ENCODE measurements at places on chromosomes 3 and 15.

DNA sequence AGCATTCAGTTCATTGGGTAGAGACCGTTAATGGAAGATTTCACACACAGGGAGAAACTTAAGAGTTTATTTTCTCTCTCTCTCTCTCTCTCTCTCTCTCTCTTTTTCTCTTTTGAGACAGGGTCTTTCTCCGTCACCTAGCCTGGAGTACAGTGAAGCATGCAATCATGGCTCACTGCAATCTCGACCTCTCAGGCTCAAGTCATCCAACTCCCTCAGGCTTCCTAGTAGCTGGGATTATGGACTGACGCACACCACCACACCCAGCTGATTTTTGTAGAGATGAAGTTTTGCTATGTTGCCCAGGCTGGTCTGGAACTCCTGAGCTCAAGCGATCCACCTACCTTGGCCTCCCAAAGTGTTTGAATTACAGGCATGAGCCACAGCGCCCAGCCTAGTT is 1.6 kb downstream of the WDR72 start:
- DNase-seq: no peak

GRCh38 chr15:65651831-65652749 is 30.4 kb downstream of the SLC24A1 start:
- no peak for DNase-seq

GRCh38 chr3:148343416-148343815 is 354.3 kb upstream of the AGTR1 start:
- DNase-seq: no peak

- DNase-seq: no peak
Observed at GRCh38 chr3:159273608-159274007, 471.8 kb downstream of the MFSD1 start.

DNA sequence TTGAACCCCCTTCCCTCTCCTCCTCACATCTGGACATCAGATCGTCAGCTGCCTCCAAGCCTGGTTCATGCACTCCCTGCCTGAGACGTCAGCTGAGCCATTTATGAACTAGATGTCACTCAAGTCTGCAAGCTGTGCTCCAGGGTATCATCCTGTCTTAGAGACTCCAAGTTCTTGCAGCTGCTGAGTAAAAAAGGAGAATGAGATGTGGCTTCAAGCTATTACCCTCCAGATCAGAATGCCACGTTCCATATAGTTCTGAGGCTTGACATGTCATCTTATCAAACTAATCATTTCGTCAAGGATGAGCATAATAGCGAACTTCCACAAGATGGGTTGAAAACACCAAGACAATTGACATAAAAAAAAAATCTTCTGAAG is 766.3 kb downstream of the TBL1XR1 start:
- DNase-seq: no peak

GRCh38 chr3:171950373-171950772 is 89.0 kb upstream of the FNDC3B start:
- peak; percentile 19 for DNase-seq

- DNase-seq: no peak
Observed at GRCh38 chr3:194357681-194358080, 6.6 kb upstream of the CPN2 start.

DNA sequence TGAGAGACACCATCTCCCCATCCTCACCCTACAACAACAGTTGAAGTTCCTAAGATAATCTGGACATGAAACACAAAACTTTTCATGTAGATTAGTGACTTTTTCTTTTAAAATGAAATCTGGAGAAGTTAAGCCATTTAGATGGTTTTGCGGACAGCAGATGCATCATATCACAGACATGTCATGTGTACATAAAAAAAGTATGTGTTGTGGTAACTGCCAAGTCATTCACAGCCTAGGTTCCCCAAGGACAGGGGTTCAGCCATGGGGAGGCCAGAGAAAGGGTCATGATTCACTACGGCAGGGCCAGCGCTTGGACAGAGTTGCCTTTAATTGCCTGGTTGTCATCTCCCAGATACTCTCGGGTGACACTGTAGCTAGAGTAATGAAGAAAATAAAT is 163.2 kb downstream of the PDZRN3 start:
- DNase-seq: no peak

DNA sequence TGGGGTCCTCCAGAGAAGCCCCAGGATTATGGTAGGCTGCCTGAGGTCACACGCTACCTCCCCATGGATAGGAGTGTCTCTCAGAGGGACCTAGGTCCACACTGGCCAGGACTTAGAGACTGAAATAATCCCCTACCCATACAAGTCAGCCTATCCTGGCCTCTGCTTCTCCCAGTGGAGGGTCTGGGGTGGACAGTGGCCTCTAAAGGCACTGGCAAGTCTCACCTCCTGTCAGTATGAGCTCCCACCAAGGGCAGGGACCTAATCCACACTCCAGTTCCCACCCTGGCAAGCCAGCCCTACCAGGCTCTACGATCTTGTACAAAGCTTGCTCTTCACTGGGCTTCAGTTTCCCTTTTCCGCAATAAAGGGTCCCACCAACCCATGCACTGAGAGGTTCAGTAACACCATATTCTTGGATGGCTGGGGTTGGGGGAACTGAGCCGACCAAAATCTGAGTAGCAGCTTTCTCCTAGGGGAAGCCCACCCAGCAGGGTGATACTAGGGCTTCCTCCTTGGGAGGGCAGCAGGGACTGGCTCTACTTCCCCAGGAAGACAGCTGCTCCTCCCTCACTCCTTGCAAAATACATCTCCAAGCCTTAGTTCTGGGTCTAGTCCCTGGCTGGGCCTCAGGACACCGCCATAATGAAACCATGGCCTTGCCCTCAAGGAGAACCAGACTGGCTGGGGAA is 2.4 kb downstream of the CISH start:
- DNase-seq: no peak

DNA sequence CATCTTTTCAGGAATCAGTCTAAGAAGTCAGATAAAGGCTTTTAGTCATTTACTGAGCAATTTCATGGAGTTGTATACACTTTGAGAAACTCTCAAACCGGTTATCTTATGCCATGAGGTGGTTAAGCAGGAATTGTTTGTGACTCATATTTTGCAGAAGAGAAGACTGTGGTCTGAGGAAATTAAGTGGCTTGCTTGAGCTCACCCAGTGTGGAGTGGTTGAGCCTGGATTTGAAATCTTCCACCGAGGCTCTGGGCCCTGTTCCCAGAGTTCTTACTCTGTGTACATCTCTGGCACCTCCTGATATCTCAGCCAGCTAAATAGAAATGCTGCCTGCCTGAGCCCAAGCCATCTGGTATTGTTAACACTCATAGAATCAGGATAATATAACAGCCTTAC is 37.8 kb upstream of the BCL6 start:
- DNase-seq: peak; percentile 85

DNA sequence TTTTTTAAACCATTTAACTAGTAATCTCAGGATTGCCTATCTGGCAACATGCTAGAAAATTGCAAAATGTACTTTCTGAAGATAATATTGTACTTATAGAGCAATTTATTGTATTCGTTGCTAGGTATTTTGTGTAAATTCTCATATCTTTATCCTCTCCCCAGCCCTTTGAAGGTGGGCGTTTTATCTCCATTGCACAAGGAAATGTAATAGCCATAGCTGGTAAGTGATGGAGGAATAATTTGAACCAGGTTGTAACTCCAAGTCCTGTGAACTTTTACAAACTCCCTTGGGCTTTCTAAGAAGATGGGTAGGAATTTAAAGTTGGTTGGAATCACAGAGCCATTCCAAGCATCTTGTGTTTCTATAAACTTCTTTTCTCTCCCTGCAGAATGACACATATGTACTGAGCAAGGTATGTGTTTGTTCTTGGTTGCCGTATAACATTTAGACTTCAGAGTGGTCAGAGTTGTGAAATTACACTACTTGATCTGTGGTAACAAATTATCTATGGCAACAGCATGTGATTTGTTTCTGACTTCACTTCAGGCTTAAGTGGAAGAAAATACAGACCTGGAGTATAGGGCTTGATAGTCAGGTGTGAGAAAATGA is 170.9 kb downstream of the AKAP13 start:
- no peak for DNase-seq

DNA sequence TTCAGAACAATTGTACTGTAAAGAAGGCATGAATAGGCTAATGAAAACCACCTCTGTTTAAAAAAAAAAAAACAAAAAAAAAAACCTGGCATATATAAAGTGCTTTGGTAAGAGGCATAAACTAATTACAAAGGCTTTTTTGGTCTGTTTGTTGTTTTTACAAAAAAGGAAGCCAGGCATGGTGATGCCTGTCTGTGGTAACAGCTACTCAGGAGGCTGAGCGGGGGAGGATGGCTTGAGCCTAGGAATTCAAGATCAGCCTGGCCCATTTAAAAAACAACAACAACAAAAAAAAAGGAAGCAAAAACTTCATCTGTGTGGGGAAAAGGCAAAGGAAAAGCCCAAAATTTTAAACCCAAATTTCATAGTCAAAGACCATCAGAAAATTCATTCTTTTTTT is 47.0 kb downstream of the OSBPL10 start:
- no peak for DNase-seq

GRCh38 chr3:50567386-50568167 is at the start of gene C3orf18:
Gene C3orf18, minus strand, starts transcription at chr3:50567747. Its CDS starts 2,048 bp downstream, at chr3:50565699.
- DNase-seq: peak; percentile 4

GRCh38 chr15:97234851-97235610 is 725.5 kb upstream of the ARRDC4 start:
- DNase-seq: peak; percentile 42

DNA sequence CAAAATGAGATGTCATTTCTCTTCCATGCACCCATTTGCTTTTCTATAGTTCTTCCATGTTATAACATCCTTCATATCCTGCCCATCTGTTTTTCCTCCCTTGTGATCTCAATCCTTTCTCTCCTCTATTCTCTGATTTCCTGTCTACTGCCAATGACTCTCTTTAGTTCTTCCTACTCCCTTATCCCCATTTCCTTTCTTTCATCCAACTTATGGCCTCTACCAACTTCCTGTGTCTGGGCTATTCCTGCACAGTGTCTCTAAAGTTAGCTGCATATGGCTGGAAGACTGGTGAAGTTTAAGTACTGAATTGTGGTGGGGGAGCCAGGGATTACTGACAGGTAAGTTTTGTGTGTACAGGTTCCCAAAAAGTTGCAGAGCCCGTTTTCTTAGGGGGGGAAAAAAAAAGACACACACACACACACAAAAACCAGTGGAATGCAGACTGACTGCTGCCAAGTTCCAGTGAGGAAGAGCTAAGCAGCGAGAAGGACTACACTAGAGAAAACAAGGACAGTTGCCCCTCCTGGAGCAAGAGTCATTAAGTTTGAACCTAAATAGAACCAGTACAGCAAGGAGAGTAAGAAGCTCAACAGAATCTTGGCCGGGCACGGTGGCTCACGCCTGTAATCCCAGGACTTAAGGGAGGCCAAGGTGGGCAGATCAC is 28.8 kb downstream of the XRN1 start:
- DNase-seq: no peak

DNA sequence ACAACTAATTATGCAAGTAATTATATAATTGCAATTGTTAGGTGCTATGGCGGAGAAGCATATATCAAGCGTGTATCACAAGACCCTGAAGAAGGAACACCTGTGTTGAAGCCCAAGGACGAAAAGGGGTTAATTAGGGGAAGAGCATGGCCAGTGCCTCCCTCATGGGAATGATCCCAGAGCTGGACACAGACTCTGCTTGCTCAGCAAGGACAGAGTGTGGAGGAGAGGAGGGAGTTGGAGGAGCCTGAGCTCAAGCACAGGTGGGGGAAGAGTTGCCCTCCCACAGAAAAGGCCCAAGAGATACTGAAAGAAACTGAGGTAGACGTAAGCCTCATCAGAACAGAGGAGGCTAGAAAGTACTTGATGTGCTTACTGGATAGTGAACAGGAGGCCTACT is 423.7 kb downstream of the EPHB1 start:
- DNase-seq: no peak

DNA sequence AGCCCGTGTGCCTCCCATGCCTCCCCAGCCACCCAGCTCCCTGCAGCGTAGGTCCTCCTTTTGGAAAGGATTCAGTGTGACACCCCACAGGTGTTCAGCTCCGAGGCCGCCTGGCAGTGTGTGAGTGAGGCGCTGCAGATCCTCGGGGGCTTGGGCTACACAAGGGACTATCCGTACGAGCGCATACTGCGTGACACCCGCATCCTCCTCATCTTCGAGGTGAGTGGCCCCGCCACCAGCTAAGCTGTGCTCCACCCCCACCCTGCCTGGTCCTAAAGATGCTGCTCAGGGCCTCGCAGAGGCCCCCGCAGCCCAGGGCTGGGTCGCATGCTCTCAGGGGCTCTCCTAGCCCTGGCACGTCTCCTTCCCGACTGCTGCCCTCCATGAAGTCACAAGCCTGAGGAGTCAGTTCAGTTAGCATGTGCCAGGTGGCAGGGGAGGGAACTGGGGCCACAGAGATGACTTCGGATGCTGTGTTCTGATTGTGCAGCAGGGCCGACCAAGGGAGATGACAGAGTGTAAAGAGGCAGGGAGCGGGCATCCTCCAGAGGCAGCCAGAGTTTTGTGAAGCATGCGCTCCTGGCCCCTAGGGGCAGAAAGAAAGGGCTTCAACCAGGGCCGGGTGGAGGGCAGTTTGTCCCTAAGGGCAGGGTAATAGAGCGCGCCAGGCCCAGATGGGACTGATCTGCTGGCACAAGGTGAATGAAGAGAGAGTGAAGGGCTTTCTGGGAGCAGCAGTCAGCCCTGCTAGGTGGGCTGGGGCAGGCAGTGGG is 26.8 kb downstream of the ACAD9 start:
- no peak for DNase-seq

DNA sequence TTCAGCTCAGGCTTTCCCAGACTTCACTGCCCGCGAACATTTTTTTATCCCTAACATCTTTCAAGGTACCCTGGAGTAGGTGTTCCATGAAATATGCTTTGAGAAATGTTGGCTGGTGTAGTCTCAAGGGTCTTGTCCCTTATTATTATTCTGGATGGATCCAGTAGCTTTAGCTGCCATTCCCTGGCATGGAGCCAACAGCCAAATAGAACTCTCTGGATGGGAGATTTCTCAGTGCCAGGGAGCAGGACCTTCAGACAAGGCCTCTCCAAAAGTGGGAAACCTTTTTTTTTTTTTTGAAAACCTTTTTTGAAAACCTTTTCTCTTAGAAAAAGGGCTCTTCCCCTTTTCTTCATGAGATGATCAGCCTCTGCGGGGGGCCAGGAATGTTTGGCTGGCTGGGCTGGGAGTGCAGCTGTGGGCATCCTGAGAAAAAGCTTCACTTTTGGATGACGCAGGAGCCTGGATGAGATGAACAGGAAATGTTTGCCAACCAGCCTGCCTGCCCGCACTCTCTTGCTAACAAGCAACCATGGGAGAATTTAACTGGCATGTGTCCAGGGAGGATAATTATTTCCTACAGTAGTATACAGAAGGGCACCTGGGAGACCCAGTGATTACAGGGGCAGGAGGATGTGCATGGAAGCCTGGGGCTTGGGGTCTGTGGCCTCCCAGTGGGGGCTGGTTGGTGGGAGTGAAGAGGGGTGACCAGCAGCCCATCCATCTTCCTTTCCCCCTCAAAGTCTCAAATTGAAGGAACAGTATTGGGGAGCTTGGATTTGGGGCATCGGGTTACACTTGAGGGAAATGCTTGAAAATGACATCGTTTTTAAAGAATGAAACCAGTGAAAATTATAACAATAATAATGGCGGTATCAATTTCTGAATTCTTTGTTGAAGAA is 109.1 kb upstream of the LRIG1 start:
- no peak for DNase-seq

- DNase-seq: no peak
Observed at GRCh38 chr15:99997112-99997651, 263.9 kb upstream of the LYSMD4 start.
